Heart right ventricle (tissue), 16 donors: ENCODE measurements at places on chromosomes 3 and 15.

DNA sequence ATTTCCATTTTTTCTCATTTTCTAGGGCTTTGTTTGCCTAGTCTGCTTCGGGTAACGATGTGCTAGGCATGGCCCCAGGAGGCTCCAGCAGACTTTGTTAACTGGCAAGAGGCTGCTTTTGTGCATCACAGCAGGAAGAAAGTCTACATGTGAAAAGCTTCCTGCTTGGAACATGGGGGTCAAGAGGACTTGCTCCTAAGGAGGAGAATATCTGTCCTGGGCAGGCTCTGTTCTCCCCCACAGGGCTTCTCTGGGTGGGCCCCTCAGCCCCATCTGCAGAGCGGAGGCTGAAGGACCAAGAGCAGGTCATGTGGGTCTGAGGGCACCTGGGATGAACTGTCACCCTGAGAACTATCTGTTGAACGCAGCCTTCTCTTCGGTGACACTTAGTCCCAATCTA, 94.7 kb downstream of the CCNL1 start:
- no peak for DNase-seq
- H3K36me3 ChIP-seq: no peaks in the 10 kb centered on the region
- H3K4me1 ChIP-seq: peaks cover 7% of the 10 kb centered on the region
- no peak overlapping the region for H3K4me3 ChIP-seq
- H3K27me3 ChIP-seq: no peaks in the 10 kb centered on the region
- H3K27ac ChIP-seq: no peak overlapping the region

DNA sequence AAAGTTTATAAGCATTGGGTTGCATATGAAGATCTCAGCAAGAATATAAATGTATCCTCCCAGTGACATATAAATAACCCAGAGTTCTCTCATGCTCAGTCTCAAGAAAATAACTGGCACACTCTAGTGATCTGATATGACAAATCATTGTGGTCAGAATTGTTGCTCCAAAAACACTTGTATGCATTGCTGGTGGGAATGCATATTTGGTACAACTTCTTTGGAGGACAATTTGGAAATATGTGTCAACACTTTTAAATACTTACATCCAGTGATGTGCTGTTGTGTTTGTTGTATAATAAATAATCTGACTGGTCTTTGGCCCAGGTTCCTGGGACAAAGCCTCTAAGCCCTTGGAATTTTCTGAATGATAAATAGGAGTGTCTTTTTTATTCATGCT, 66.7 kb upstream of the STT3B start:
- no peaks in the 10 kb centered on the region for H3K27me3 ChIP-seq
- no peak overlapping the region for H3K27ac ChIP-seq
- no peaks in the 10 kb centered on the region for H3K4me1 ChIP-seq
- H3K36me3 ChIP-seq: no peaks in the 10 kb centered on the region
- DNase-seq: no peak
- no peak overlapping the region for H3K4me3 ChIP-seq

- H3K36me3 ChIP-seq: no peaks in the 10 kb centered on the region
- no peaks in the 10 kb centered on the region for H3K4me1 ChIP-seq
- no peaks in the 10 kb centered on the region for H3K27me3 ChIP-seq
- no peak overlapping the region for H3K27ac ChIP-seq
These were observed 135.2 kb downstream of the TMCC1 start for GRCh38 chr3:129758306-129758705.

DNA sequence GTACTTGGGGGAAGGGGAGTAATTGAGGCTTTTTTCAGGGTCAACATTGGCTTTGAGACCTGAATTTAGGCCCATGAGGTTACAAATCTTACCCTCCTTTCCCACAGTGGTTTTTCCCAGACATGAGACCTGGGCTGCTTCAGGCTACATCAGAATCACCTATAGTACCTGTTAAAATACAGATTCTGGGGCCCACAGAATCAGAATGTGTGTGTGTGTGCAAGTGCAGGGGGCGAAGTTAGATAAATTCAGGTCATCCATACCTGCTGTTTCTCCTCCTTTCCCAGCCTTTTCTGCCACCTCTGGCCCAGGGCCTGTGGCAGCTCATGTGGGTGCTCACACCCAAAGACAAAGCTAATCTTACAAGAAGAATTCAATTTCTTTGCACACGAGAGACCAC, 110.5 kb downstream of the RAB11A start:
- no peak overlapping the region for H3K4me3 ChIP-seq
- H3K4me1 ChIP-seq: peaks cover 7% of the 10 kb centered on the region
- DNase-seq: no peak
- no peak overlapping the region for H3K27ac ChIP-seq
- H3K27me3 ChIP-seq: peaks cover 48% of the 10 kb centered on the region

DNA sequence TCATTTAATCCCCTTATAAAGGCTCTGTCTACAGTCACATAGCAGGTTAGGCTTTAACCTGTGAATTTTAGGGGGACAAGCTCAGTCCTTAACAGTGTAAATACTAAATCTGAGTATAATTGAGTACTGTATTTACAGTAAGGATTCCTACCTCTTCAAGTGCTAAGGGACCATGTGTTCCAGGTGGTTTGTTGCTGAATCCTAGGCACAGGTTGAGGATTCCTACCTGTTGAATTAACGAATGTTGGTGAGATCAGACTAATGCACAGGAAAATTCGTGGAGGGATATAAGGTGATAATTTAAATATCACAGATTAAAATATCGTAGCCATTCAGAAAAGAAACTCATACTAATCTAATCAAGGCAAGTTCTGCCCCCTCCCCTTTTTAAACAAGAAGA, 24.9 kb downstream of the CDV3 start:
- H3K36me3 ChIP-seq: peaks cover 34% of the 10 kb centered on the region
- H3K4me3 ChIP-seq: no peak overlapping the region
- no peak for DNase-seq
- no peaks in the 10 kb centered on the region for H3K4me1 ChIP-seq
- H3K27ac ChIP-seq: no peak overlapping the region

DNA sequence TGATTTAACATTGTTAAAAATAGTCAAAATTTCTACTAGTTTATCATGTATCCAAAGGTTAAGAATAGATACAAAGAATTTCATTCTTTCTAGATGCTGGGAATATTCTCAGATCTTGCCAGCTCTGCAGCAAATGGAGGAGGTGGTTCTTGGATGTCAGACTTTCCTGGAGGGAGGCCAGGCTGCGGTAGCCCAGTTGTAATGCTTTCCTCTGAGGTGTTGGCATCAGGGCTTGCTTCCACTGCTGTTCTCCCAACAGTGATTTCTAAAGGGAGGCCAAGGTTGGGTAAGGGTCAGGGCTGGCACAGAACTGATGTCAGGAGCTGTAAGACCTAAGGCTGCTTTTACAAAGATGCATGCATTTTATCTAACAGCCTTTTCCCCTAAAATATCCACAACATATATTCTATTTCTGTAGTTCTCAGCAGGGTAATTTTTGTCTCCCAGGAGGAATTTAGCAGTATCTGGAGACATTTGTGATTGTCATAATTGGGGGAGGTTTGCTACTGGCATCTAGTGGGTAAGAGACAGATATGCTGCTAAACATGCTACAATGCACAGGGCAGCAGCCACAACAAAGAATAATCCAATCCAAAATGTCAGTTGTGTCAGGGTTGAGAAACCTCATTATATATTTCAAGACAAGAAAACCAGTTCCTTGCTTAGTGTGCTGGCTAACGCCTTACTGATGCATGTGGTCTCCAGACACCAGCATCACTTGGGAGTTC, 42.0 kb upstream of the SPTSSB start:
- peaks cover 48% of the 10 kb centered on the region for H3K4me1 ChIP-seq
- no peak overlapping the region for H3K4me3 ChIP-seq
- no peaks in the 10 kb centered on the region for H3K27me3 ChIP-seq
- peak overlapping the region; percentile 29 for H3K27ac ChIP-seq
- no peaks in the 10 kb centered on the region for H3K36me3 ChIP-seq

GRCh38 chr3:23356923-23357322, 153.8 kb downstream of the UBE2E2 start:
- H3K36me3 ChIP-seq: no peaks in the 10 kb centered on the region
- no peaks in the 10 kb centered on the region for H3K4me1 ChIP-seq
- H3K27ac ChIP-seq: no peak overlapping the region
- no peak for DNase-seq

GRCh38 chr3:18572809-18573208, 147.7 kb upstream of the SATB1 start:
- no peaks in the 10 kb centered on the region for H3K36me3 ChIP-seq
- no peaks in the 10 kb centered on the region for H3K4me1 ChIP-seq
- no peak for DNase-seq
- no peak overlapping the region for H3K27ac ChIP-seq
- H3K27me3 ChIP-seq: no peaks in the 10 kb centered on the region
- no peak overlapping the region for H3K4me3 ChIP-seq

DNA sequence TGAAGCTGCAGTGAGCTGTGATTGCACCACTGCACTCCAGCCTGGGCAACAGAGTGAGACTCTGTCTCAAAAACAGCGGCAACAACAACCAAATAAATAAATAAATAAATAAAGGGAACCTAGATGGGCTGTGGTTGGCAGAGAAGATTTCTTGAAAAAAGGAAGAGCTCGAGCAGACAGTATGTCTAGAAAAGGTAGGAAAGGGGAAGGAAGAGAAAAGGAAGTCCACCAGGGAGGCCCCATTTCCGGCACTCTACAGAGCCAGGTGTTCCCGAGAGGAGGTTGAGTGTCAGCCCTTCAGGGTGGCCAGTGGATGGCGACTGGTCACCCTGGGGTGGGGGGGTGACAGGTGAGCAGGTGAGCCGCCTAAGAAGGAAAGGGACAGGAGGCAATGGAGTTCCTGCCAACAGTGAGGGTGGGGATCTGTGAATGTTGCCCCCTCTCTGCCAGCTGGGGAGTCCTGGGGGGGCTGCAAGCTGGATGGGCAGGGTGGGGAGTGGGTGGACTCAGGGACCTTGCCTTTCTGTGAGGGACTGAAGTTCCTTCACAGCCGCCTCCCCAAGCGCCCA, 14.8 kb downstream of the PAQR5 start:
- H3K4me1 ChIP-seq: no peaks in the 10 kb centered on the region
- no peak overlapping the region for H3K4me3 ChIP-seq
- no peak overlapping the region for H3K27ac ChIP-seq

DNA sequence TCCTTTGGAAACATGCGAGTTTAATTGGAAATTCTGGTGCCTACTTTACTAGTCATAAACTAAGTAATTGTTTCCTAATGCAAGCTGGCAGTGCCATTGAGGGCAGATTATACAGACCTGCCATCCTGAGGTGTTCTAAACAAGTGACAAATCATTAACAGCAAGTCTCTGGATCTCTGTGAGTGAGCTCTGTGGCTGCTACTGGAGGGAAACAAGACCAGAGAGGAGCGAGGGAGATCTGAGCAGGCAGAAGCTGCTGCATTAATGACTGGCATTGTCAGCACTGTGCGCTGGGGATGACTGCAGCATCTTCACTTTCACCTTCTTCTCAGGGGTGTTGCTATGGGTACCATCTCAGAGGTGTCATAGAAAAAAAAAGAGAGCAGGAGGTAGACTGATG, 308.4 kb upstream of the DPH6 start:
- no peaks in the 10 kb centered on the region for H3K4me1 ChIP-seq
- H3K27me3 ChIP-seq: no peaks in the 10 kb centered on the region
- H3K36me3 ChIP-seq: no peaks in the 10 kb centered on the region
- no peak overlapping the region for H3K4me3 ChIP-seq
- no peak for DNase-seq
- no peak overlapping the region for H3K27ac ChIP-seq

DNA sequence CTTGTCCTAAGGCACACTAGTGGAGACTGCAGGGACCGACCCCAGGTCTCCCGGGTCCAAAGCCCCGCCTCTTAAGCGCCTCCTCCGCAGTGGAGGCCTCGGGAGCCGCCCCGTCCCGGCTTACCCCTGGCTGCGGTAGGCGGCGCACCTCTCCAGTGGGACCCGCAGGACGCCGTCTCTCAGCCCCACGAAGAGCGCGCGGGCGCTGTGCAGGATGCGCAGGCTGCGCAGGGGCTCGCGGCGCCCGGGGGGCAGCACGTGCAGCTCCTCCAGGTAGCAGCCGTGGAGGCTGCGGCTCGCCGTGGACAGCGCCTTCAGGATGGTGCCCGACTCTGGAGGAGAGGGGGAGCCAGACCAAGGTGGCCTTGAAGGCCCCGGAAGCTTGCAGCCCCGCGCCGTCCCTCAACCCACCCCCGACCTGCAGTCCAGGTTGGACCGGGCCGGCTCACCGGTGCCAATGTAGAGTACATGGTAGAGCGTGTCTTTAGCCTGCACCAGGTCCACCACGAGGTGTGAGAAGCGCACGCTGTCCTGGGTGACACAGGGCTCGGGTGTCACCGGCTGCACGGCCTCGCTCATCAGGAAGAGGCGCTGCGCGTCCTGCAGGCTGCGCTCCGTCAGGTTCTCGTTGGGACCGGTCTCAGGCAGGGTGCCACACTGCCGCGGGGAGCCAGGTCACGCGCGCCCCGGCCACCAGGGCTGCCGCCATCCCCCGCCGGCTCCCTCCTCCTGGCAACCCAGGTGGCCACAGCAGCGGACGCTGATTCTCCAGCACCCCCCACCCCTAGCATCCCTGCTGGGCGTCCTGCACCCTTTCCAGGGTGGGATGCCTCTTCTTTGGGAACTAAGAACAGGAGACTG, 105.5 kb downstream of the SEMA5B start:
- H3K4me1 ChIP-seq: no peaks in the 10 kb centered on the region
- H3K4me3 ChIP-seq: no peak overlapping the region
- DNase-seq: no peak
- no peak overlapping the region for H3K27ac ChIP-seq
- H3K36me3 ChIP-seq: peaks cover 7% of the 10 kb centered on the region

GRCh38 chr3:7166460-7166859, 305.5 kb downstream of the GRM7 start:
- no peaks in the 10 kb centered on the region for H3K36me3 ChIP-seq
- no peaks in the 10 kb centered on the region for H3K27me3 ChIP-seq
- H3K4me1 ChIP-seq: no peaks in the 10 kb centered on the region
- DNase-seq: peak; percentile 43
- H3K27ac ChIP-seq: no peak overlapping the region
- no peak overlapping the region for H3K4me3 ChIP-seq

DNA sequence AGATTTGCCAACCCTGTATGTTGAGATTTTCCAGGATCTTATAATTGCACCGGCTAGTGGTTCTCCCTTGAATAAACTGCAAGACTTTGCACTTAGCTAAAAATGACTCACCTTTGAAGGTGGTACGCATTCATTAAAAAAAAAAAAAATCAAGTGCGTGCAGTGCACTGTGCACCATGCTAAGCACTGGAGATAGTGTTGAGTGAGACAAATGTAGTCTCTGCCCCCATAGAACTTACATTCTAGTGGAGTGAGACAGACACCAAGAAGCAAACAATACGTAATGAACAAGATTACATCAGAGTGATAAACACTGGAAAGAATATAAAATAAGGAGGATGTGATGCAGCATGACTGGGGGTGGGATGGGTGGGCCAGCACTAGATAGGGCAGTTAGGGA, 69.4 kb downstream of the ITPR1 start:
- no peak for DNase-seq
- H3K4me1 ChIP-seq: peaks cover 9% of the 10 kb centered on the region
- H3K4me3 ChIP-seq: no peak overlapping the region
- no peak overlapping the region for H3K27ac ChIP-seq
- no peaks in the 10 kb centered on the region for H3K27me3 ChIP-seq

- peak; percentile 45 for DNase-seq
- peak overlapping the region; percentile 62 for H3K4me3 ChIP-seq
- H3K36me3 ChIP-seq: no peaks in the 10 kb centered on the region
- H3K4me1 ChIP-seq: peaks cover 23% of the 10 kb centered on the region
- H3K27me3 ChIP-seq: no peaks in the 10 kb centered on the region
These were observed 1.4 kb downstream of the PDZRN3 start for GRCh38 chr3:73623346-73623745.

- H3K4me3 ChIP-seq: no peak overlapping the region
- H3K27me3 ChIP-seq: no peaks in the 10 kb centered on the region
- H3K4me1 ChIP-seq: no peaks in the 10 kb centered on the region
- H3K36me3 ChIP-seq: no peaks in the 10 kb centered on the region
These were observed 50.1 kb upstream of the SKOR1 start for GRCh38 chr15:67775250-67775649.
